Activated naive CD8-positive, alpha-beta T cell treated with anti-CD3 and anti-CD28 coated beads, Interleukin-2, amount 50 U/mL, for 24 hours (primary cell): ENCODE measurements at places on chromosomes 5 and 9.
A peak's percentile ranks its signal among the peaks of the same experiment; 100 is the strongest.

- no peak overlapping the region for H3K4me3 ChIP-seq
- DNase-seq, result no peak
- H3K27me3 ChIP-seq, result peaks cover 2% of the 10 kb centered on the region
- peaks cover 77% of the 10 kb centered on the region for H3K4me1 ChIP-seq
- H3K27ac ChIP-seq, result no peak overlapping the region
- no peaks in the 10 kb centered on the region for H3K36me3 ChIP-seq
Measured at GRCh38 chr5:134106991-134107701, 7.3 kb upstream of the TCF7 start.

DNA sequence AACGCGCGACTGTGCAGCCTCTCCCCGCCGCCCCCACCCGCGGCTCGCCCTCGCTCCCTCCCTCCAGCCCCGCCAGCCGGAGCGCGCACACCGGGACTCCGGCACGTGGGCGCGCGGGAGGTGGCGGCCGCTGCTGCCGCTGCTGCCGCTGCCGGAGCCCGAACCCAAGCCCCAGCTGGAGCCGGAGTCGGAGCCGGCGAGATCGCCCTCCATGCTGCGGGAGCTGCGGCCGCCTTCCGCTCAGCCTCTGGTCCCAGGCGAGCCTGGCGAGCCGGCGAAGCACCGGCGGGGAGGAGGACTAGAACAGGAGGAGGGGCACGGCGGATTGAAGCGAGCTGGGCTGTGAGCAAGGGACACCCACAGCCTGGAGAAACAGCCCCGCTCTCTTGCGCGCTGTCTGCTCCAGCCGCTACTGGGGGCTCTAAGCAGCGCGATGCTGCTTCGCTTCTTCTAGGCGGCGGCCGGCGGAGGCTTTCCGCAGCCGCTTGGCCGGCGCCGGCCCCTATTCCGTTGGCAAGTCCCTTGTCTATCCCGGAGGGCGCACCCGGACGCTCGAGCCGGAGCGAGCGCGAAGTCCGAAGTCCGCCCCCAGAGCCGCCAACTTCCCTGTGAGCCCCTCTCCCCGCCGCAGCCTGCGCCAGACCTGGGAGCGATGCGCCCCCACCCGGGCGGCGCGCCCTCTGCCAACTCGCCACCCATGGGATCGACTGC is 598.7 kb upstream of the SGCD start:
- H3K36me3 ChIP-seq, result no peaks in the 10 kb centered on the region
- no peaks in the 10 kb centered on the region for H3K4me1 ChIP-seq
- H3K27ac ChIP-seq, result no peak overlapping the region
- DNase-seq, result no peak
- H3K4me3 ChIP-seq, result no peak overlapping the region

- H3K4me1 ChIP-seq, result peaks cover 11% of the 10 kb centered on the region
- no peak for DNase-seq
- no peak overlapping the region for H3K4me3 ChIP-seq
- no peaks in the 10 kb centered on the region for H3K27me3 ChIP-seq
Measured at GRCh38 chr5:149857499-149857898, 87.1 kb downstream of the PDE6A start.

- DNase-seq, result no peak
- peaks cover 5% of the 10 kb centered on the region for H3K27me3 ChIP-seq
- no peak overlapping the region for H3K4me3 ChIP-seq
- no peaks in the 10 kb centered on the region for H3K36me3 ChIP-seq
- no peak overlapping the region for H3K27ac ChIP-seq
Measured at GRCh38 chr9:136995362-136995761, 1.0 kb downstream of the CLIC3 start.

- no peaks in the 10 kb centered on the region for H3K36me3 ChIP-seq
- H3K27ac ChIP-seq, result no peak overlapping the region
- peaks cover 30% of the 10 kb centered on the region for H3K4me1 ChIP-seq
- H3K27me3 ChIP-seq, result peaks cover 40% of the 10 kb centered on the region
- no peak overlapping the region for H3K4me3 ChIP-seq
- no peak for DNase-seq
Measured at GRCh38 chr5:170596482-170597044, 92.7 kb downstream of the KCNIP1 start.

DNA sequence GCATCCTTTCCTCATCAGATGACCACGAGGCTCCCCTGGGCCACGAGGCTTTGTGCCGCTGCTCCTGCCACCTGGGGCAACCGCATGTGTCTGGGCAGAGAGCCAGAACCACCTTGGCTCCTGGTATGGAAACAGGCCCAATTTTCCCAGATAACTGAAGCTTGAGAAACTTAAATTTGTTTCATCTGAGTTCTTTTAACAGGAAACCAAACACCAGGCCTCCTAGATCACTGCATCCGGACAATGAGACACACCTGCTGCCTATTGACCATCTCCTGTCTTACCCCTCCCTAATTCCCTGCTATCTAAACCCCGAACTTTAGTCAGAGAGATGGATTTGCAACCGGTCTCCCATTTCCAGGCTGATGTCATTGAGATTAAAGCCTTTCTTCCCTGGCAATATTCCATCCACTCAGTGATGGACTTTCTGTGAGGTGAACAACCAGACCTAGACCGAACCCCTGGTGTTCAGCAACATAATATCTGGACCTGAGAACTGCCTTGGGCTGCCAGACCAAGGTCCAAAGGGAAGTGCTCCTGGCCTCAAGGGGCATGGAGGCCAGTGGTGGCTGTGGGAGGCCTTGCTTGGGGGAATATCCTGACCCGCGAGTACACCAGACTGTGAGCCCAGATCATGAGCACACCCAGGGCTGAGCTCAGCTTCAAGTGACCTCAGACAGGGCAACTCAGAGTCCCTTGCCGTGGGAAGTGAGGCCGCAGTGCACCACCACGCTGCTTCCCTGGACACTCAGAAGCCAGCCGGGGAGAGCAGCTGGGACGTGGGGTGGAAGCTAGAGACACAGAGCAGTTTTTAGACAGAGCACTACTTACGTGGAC is 199.7 kb downstream of the HSPA4 start:
- DNase-seq, result no peak
- H3K27ac ChIP-seq, result no peak overlapping the region
- no peaks in the 10 kb centered on the region for H3K27me3 ChIP-seq
- no peaks in the 10 kb centered on the region for H3K36me3 ChIP-seq

DNA sequence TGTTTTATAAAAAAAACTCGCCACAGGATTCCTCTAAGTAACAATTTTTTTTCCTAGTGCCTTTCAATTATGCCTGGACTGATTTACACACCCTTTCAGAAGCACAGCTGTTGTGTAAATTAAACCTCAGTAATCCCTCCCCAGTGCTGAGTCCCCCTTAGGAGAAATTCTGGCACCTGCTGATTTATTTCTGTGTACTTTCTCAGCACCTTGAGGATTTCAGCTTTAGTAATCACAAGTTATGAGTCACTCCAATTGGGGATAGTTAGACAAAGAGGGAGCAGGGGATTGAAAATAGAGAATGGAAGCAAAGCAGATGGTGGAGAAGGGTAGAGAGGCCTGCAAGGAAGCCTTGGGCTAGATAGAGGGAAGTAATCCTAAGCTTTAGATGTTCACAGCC is 171.7 kb downstream of the TTLL11 start:
- no peaks in the 10 kb centered on the region for H3K4me1 ChIP-seq
- no peak overlapping the region for H3K27ac ChIP-seq
- DNase-seq, result no peak
- no peaks in the 10 kb centered on the region for H3K27me3 ChIP-seq

DNA sequence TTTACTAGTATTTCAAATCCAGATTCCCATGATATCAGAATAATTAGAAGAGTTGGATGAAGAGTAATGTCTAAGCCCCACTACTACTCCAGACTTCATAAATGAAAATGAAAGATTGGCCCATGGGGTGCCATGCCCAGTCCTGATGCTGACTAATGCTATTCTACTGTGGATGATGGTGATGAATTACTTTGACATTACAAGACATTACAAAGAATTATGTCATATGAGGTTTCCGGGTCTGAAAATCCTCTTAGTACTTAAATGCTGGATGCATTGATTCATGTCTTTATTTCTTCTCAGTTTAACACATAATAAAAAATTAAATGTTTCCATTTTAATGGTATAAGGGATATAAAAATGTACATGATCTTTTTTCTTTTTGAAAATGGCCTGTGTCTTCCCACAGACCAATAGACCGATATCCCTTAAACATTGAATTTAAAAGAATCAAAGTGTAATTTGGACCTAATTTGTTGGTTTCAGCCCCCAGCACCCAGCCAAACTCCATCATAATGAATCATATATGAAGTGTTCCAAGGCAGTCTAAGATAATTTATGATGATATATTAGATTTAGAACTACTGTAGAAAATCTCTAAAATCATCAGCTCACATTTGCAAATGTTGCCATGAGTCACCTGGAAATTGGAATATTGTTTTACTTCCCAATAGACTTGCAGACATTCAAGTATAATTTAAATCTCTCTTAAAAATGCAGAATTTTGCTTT is 223.6 kb upstream of the SGCD start:
- no peaks in the 10 kb centered on the region for H3K4me1 ChIP-seq
- H3K27ac ChIP-seq, result no peak overlapping the region
- H3K27me3 ChIP-seq, result peaks cover 2% of the 10 kb centered on the region
- H3K4me3 ChIP-seq, result no peak overlapping the region

- H3K4me1 ChIP-seq, result no peaks in the 10 kb centered on the region
- peaks cover 9% of the 10 kb centered on the region for H3K27me3 ChIP-seq
Measured at GRCh38 chr5:174397206-174397605, 327.2 kb upstream of the MSX2 start.

DNA sequence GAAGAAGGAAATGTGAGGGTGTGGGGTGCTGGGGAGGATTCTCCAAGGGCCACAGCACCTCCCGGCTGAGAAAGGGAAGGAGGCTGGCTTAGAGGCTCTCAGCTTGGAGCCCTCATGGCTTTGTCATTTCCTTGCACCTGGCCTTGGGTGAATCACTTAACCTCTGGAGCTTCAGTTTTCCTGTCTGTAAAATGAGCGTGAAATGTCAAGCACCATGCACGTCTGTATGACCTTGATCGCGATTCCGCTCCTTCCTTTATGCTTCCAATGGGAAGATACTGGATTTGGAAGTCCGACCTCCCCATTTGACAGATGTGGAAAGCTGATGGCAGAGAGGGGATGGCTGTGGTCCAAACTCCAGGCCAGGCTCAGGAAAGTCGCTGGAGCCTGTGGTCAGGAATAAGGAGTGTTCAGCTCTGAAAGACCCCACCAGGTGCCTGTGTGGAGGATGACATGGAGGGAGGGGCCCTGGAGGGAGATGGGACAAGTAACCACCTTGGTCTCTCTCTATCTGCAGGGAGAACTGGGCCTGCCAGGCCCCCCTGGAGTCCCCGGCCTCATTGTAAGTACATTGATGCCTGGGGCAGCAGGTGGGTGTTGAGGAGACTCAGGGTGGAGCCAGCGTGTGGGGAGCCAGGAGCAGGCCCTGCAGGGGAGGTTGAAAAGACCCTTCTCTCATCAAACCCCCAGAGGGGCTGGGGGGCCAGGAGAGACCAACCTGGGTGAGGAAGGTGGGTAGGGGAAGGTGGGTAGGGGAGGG is 66.5 kb downstream of the COL27A1 start:
- H3K4me3 ChIP-seq, result no peak overlapping the region
- no peak for DNase-seq
- H3K27ac ChIP-seq, result no peak overlapping the region
- H3K27me3 ChIP-seq, result no peaks in the 10 kb centered on the region

GRCh38 chr5:161042443-161042842 is 190.4 kb upstream of the ATP10B start:
- H3K36me3 ChIP-seq, result no peaks in the 10 kb centered on the region
- DNase-seq, result no peak
- H3K27ac ChIP-seq, result no peak overlapping the region
- H3K27me3 ChIP-seq, result no peaks in the 10 kb centered on the region

- H3K36me3 ChIP-seq, result peaks cover 21% of the 10 kb centered on the region
- peak overlapping the region; percentile 88 for H3K4me3 ChIP-seq
- peak; percentile 64 for DNase-seq
- H3K27ac ChIP-seq, result peak overlapping the region; percentile 84
- H3K4me1 ChIP-seq, result peaks cover 46% of the 10 kb centered on the region
- no peaks in the 10 kb centered on the region for H3K27me3 ChIP-seq
Measured at GRCh38 chr5:179819296-179820126, 1.2 kb upstream of the SQSTM1 start.

DNA sequence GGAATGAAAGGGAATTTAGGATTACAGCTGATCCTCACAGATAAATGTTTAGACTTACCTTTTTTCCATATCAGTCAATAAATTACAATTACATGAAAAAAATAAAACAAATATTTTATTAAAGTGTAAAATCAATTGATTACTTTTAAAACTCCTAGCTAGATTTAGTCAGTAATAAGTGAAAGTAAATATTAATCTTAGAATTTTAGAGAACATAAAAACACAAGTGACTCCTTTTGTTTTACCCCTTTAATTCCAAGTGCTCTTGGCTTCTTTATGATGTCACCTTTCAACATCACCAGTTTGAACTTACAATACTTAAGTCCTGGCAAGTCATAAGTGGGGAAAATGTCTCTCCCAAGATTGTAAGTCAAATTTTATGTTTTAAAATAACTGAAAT is at the start of gene CYLC2:
CYLC2 (plus strand) TSS at position 301 of the 400 bp plus-strand sequence; CDS start at position 349, 48 bp downstream.
- no peak within 1 kb of the TSS for H3K4me3 ChIP-seq
- no peaks in the 10 kb centered on the region for H3K4me1 ChIP-seq
- H3K27ac ChIP-seq, result no peak within 1 kb of the TSS
- no peaks in the 10 kb centered on the region for H3K27me3 ChIP-seq
- no peaks in the 10 kb centered on the region for H3K36me3 ChIP-seq
- no peak for DNase-seq

- no peaks in the 10 kb centered on the region for H3K36me3 ChIP-seq
- no peak for DNase-seq
- no peak overlapping the region for H3K27ac ChIP-seq
- H3K4me1 ChIP-seq, result no peaks in the 10 kb centered on the region
Measured at GRCh38 chr9:36018891-36019720, 17.6 kb upstream of the RECK start.

DNA sequence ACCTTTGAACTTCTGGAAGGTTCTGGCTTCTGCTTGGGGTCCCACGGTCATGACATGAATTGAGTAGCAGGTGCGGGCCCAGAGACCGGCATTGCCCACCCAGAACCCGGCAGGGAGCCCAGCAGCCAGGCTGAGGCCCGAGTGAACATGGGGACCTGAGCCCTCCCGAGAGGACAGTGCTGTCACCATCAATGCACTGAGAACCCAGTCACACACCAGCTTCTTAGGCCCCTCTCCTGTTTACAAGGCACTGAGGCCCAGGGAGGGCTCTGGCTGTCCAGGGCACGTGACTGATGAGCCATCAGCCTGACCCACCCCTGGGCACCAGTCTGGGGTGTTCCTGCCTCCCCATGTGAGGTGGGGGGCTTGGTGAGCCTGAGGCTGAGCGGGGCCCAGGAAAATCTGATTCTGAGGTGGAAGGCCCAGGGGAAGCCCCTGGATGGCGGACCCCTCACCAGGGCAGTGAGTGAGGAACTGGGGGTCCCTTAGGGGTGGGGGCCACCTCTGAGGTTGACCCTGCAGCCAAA is 60.3 kb upstream of the RNU6ATAC start:
- no peak for DNase-seq
- H3K27ac ChIP-seq, result no peak overlapping the region
- no peaks in the 10 kb centered on the region for H3K36me3 ChIP-seq
- H3K4me1 ChIP-seq, result no peaks in the 10 kb centered on the region
- no peak overlapping the region for H3K4me3 ChIP-seq
- no peaks in the 10 kb centered on the region for H3K27me3 ChIP-seq

GRCh38 chr9:92185096-92185495 is 69.9 kb upstream of the SPTLC1 start:
- no peak for DNase-seq
- no peak overlapping the region for H3K4me3 ChIP-seq
- H3K27ac ChIP-seq, result no peak overlapping the region
- no peaks in the 10 kb centered on the region for H3K4me1 ChIP-seq
- no peaks in the 10 kb centered on the region for H3K36me3 ChIP-seq
